Left colon (tissue), 2 donors: ENCODE measurements at places on chromosomes 11 and 22. TPM values are rescaled to one million over a fixed set of nuclear protein-coding genes. Genes with fewer than 3 reads are reported as not detected.

THRSP gene
- 0.22 TPM for total RNA-seq

AMPD3 gene
- total RNA-seq, result 12.0 TPM

MLC1 gene
- 0.14 TPM for total RNA-seq

CREB3L1 gene
- 200 TPM for total RNA-seq

DDI1 gene
- total RNA-seq, result not detected

TEX54 gene
- total RNA-seq, result not detected

LDHAL6A gene
- total RNA-seq, result not detected

VSTM5 gene
- 2.5 TPM for total RNA-seq

OR8J1 gene
- total RNA-seq, result not detected

OR6A2 gene
- 0.43 TPM for total RNA-seq

APOA4 gene
- total RNA-seq, result not detected
